ENCODE measurements at places on chromosomes 12 and 14. TPM values are rescaled to one million over a fixed set of nuclear protein-coding genes. Genes with fewer than 3 reads are reported as not detected.

The CLEC4A gene
- total RNA-seq: 0.79 TPM

The SRSF9 gene
- total RNA-seq: 195 TPM

DNA sequence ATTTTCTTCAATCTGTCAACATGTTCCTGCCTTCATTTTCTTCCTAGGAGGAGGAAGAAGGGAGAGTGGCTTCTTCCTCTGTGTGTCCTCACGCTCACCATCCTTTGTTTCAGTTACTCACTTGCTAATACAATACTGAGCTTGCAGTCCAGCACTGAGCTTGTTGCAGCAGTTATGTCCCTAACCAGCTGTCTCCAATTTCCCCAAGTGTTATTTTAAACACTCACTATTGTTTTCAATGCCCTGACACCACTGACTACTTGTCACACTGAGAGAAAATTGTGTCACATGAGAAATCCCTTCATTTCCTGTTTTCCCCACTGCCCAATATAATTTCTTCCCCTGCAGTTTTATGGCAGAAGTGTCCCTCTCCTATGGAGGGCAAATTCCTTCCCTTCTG is 53.4 kb downstream of the HSD17B6 start:
- no peak for DNase-seq

GRCh38 chr14:21264025-21264801 is 5.0 kb downstream of the HNRNPC start:
- no peak for DNase-seq

DNA sequence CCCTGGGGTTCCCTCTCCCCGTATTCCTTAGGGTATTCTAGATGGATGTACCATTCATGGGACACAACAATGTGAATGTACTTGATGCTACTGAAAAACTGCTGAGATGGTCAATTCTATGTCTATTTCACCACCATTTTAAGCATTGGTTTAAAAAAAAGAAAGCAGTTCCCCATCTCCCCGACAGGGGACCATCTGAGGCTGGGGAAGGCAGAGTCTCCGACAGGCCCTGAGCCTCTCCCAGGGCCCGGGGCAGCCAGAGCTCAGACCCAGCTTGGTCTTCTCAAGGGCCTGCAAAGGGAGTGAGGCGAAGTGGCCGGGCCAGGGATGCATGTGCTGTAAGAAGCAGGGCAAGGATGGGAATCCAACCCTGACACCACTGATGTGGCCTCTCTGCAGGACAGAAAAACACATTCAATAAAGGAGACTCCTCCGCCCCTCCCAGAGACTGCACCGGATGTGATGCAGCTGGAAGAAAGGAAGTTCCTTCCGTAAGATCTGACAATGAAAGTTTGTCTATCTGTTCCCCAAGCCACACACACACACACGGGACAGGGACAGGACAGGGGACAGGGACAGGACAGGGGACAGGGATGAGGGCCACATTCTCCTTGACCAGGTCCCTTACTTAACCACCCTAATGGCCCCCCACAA is 234.1 kb downstream of the BCL11B start:
- DNase-seq: no peak

- no peak for DNase-seq
Observed at GRCh38 chr12:6352193-6353173, 10.6 kb upstream of the TNFRSF1A start.

- DNase-seq: no peak
Observed at GRCh38 chr14:68027276-68027675, 207.7 kb downstream of the RAD51B start.

DNA sequence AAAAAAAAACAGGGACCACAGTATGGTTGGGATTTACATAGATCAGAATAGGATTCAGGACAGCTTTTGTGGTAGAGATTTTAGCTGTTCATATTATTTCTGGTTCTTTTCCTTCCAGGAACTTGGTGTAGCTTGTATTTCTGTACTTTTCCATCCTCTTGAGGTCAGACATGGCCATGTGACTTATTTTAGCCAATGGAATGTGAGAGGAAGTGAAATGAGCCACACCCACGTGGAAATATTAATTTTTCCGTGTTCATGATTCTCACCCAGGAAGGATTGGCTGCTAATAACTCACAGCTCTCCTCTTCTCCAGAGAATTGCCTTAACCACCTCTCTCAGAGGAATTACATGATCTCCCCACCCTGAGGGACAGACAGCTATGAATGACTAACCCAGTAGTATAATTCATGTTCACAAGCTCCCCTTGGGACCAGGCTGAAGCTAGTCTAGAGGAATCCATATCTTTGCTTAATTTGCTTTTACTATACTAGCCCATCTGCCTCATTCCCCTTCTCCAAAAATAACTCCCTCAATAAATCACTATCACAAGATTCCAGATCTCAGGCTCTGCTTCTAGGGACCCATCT is 340.4 kb downstream of the NUAK1 start:
- no peak for DNase-seq

- no peak for DNase-seq
Observed at GRCh38 chr14:100142073-100143040, 17.1 kb downstream of the DEGS2 start.
